ENCODE measurements at places on chromosomes 13 and 19. TPM values are rescaled to one million over a fixed set of nuclear protein-coding genes. Genes with fewer than 3 reads are reported as not detected.

DNA sequence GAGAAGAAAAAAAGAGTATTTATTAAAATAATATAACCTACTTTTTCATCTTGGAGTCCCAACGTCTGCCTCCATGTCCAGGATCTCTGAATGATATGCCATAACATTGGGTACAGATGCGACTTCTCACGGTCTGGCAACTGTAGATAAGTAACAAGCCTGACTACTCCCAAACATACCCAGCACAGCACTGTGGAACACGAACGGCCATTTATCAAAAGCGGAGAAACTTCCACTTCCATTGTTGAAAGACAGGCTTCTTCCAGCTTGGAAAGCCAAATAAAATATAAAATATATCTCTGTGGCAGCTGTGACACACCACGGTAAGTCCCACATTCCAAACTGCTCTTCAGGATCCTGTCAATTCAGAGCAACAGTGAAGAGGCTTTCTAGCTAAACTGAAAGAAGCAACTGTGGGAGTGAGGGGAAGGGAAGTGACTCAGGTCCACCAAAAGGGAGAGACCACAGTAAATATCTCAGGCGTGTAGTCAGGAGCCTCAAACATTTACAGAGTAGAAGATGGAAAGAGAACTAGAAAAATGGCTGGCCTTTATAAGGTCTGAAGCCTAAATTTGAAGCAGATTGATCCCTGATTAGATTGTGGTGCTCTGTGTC is 331.7 kb downstream of the LIG4 start:
- DNase-seq, result no peak

DNA sequence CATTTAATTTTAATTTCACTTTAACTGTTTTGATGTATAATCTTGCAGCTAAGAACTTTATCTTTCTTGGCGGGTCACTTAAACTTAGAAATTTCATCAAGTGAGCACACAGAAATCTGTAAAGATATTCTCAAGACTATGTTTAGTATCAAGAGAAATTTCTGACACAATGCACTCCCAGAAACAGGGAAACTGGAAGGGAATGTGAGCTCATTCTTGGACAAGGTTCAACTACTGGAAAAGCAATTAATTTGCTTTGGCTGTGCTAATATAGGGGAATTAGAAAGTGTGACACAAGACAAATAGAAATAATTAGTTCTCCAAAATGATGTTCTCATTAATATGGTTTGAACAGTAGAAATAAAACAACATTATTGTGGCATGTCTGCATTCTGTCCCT is 402.3 kb downstream of the DACH1 start:
- no peak for DNase-seq

- no peak for DNase-seq
These were observed 35.6 kb upstream of the SPRY2 start for GRCh38 chr13:80376554-80376953.

SYNE4 gene
- 14.3 TPM for total RNA-seq

CBY2 gene
- total RNA-seq, result not detected
